ENCODE measurements at places on chromosomes 5 and 9.

GRCh38 chr5:143138839-143139238, 264.6 kb downstream of the NR3C1 start:
- DNase-seq = no peak

GRCh38 chr5:65753189-65753588, 31.2 kb downstream of the NLN start:
- no peak for DNase-seq

DNA sequence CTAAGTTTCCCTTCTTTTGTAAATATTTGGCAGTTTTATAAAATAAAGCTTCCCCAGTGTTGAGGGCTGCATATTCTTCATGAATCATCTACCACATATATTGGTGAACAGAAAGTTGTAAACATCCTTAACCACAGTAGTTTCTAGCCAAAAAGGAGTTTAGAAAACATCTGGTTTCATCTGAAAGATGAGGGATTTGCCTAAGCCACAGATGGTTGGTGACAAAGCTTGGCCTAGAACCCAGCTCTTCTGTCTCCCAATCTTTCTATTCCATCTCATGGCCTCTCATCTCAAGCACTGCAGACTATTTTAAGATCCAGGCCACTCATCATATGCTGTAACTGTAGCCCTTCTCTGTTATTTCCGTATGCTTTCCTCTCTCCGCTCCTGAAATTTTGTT, 232.3 kb upstream of the TRPM3 start:
- DNase-seq = no peak

DNA sequence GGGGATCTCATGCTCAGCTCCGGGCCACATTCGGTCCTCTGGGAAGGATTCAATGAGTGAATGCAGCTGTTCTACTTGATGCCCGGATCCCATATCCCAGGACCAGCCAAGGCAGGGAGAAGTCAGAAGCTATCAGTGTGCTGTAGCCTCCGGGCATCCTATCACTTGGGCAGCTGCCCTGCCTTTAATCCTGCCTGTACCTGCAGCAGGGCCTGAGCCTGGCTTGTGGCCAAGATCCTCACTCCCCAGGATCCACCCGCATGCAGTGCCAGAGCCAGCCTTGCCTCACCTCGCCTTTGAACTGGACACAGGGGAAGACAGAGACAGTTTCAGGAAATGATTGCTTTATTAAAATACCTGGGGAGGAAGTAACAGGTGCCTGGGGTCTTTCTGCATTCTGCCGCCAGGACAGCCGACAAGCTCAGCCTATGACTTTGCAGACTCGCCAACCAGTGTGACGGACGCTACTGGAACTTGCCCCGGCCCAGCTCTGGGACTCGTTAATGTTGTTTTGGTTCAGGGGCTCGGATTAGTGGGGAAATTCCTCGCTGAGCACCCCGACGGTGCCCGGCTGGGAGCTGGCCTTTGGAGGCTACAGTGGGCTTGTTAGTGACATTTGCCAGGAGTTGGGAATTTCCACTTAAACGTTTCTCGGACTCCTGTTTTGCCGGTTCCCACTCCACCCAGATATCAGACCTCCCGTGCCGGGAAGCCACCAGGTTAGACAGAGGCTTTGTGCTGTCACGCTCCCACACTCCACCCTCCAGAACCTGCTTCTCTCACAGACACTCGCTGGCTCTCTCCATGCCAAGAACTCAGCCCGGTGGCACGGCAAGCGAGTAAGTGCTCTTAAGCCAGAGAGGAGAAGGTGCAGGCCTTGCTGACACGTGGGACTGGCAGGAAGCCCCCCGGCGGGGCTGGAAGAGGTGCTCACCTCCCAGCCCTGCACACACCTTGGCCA, 721 bp downstream of the PTGES start:
- DNase-seq = no peak

DNA sequence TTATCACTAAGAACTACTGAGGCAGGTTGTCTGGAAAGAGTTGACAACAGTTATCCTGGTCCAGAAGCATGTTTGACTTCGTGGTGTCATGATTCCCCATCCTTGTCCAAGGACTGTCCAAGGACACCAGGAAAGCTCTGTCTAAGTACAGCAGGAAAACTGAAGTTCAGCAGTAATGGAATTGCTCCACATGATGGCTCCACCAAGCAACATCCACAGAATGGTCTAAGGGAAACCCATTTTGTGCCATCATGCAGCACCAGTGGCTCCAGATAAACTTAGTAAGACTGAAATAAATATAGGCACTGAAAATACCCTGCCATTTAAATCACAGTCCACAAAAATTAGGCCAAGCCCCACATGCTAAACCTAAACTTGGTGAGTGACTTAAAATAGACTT, 192.8 kb downstream of the CDH18 start:
- DNase-seq = no peak

DNA sequence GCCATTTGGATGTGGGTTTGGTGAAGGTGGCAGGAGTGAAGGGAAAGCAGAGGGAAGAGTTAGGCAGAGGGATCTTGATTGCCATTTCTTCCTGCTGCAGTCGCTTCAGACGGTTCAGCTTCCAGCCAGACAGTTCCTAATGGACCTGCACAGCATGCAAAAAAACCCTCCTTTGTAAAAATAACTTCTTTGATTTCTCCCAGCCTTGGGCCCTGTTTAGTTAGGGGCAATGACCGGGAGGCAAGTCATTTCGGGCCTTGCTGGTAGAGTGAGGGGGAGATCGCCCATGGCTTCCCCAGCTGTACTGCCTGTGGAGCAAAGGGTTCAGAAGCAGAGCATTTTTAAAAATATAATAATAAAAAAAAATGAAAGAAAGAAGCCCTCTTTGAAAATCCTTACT, 67.2 kb upstream of the TLE1 start:
- DNase-seq = no peak
